ENCODE measurements at places on chromosomes 3 and 15.

- no peak for DNase-seq
These were observed 111.2 kb upstream of the SLC25A36 start for GRCh38 chr3:140830391-140830790.

DNA sequence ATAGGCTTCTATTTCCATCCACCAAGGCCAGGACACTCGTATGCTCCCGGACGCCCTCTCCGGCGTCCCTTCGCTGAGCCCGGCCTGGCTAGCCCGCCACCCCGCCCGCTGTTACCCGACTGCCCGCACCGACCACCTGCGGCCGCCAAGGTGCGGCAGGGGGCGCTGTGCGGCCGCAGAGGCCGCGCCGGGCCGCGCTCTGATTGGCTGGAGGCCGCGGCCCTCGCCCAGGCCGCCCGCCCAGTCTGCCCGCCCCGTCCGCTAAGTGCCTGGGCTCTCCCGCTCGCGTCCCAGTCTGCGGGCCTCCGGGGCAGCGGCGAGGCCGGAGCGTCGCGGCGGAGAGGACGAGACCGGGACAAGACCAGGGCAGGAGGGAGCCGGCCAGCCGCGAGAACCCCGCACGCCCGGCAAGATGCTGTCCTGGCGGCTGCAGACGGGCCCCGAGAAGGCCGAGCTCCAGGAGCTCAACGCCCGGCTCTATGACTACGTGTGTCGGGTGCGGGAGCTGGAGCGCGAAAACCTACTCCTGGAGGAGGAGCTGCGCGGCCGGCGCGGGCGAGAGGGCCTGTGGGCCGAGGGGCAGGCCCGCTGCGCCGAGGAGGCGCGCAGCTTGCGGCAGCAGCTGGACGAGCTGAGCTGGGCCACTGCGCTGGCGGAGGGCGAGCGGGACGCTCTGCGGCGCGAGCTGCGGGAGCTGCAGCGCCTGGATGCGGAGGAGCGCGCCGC, at the start of gene SYNM:
SYNM (plus strand) TSS at position 293 of the 726 bp plus-strand sequence; CDS start at position 413, 120 bp downstream.
- peak; percentile 70 for DNase-seq

DNA sequence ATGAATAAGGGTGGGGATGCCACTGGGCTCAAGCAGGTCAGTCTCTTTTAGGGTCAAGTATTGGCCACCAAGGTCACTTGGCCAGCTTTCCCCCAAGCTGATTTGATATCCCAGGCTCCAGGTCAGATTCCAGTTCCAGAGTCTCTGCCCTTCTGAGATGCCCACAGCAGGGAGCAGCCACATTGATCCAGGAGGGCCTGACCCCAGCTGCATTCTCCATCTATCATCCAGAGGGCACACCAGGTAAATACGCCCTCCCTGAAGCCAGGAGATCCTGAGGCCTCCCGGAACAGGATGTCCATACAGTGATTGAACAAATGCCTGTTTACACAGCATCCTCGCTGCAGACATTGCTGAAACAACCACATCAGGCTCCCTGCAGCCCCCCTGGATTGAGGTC, 264.6 kb upstream of the TLE3 start:
- DNase-seq, result no peak

DNA sequence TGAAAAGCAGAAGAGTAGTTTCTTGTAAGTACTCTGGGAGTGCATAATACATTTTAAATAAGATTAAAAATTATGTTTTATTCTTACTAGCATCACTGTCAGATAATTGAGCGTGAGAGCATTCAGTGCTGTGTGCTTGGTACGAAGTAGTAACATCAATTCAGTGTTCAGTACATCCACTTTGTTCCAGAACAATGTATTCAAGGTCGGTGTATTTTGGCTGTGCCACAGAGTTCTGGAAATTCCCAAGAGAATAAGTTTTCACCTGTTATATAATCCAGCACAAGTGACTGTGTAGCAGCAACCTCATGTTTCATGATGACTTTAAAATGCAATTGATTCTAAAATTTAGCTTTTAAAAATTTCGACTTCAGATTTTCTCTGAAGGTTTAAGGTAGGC, 130.6 kb downstream of the IGF1R start:
- no peak for DNase-seq

GRCh38 chr3:122074621-122075265, 19.6 kb downstream of the CD86 start:
- DNase-seq, result no peak

- no peak for DNase-seq
These were observed 115.0 kb upstream of the TPRG1 start for GRCh38 chr3:189056646-189057335.

GRCh38 chr15:73684581-73685455, 635 bp downstream of the CD276 start:
- DNase-seq, result no peak

DNA sequence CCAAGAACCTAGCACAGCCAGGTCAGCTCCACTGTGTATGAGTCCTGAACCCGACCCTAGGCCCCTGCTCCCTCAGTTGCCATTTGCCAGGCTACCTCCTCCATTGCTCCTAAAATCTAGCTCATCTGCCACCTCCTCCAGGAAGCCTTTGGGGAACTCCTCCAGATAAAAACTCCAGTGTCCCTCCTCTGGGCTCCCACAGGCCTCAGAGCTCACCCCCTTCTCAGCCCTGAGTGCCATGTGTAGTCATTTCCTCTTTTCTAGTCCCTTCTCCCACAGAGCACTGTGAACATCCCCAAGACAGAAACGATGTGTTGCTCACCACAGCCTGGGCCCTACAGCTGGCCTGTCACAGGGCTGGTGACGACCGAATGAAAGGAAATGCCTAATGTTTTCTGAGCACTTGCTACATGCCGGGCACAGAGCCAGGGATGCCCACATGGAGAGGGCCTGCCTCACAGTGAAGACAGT, 61.0 kb downstream of the IQSEC1 start:
- DNase-seq, result peak; percentile 45

DNA sequence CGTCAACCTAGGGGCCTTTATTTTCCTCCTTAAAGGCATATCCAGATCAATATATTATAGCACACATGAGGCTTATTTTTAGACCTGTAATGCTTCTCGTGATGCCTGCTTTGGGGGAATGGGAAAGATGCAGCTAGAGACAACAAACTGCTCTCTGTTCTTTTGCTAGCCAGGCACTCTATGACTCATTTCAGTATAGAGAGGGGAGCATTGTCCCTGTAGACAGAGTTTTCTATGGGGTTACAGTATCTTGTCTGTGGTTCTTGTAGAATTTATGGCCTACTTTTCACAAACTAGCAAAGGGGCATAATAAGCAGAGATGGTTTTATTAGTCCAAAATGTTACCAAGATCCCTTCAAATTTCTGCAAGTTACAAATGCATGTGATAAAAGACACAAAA, 305.6 kb downstream of the LSAMP start:
- peak; percentile 22 for DNase-seq

- peak; percentile 19 for DNase-seq
These were observed 157.6 kb downstream of the NFKBIZ start for GRCh38 chr3:102006812-102007485.

DNA sequence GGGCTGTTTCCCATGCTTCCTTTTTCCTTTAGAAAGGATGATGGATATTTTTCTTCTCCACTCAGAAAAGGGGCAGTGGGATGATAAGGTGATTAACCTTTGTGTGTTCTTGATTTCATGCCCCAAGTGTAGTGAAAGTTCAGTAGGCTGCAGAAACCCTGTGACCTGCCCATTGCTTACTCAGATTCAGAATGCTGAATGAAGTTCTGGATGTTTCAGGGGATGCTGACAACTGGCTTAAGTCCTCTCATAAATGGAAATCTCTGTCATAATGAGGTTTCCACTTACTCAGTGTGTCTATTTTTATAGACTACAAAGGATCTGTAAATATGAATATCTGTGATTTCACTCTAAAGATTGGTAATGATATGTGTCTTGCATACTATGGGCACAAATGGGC, 471.3 kb upstream of the TPRG1 start:
- DNase-seq, result no peak

Measured in hippocampal formation (tissue), 2 donors.